ENCODE measurements at places on chromosomes 4 and X.

GRCh38 chrX:116204932-116205331 is 34.4 kb downstream of the AGTR2 start:
- no peak overlapping the region for H3K27ac ChIP-seq
- no peak for DNase-seq
- H3K4me3 ChIP-seq: no peak overlapping the region
- no peaks in the 10 kb centered on the region for H3K27me3 ChIP-seq

GRCh38 chr4:103719830-103720207 is at the start of gene TACR3:
TACR3 (minus strand) TSS chr4:103719985; CDS start chr4:103719675, 310 bp downstream.
- H3K36me3 ChIP-seq: no peaks in the 10 kb centered on the region
- peaks cover 10% of the 10 kb centered on the region for H3K27me3 ChIP-seq
- peak within 1 kb of the TSS; percentile 24 for H3K4me3 ChIP-seq
- H3K4me1 ChIP-seq: peaks cover 12% of the 10 kb centered on the region

DNA sequence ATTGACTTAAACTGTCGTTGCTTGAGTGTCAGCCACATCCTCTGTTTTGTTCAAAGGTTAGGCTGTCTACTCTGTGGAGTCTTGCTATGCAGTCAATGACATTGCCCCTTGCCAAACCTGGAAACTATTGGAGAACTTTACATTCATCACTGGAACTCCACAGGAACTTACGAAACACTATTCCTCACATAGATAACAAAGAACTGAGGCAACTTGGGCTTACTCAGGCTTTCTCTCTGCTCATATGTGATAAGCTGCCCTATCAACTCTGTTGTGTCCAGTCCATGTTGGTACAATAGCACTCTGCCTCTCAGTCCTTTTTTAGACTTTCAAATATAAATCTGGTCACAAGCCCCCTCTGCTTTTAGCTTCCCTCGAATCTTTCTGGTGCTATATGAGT is 9.4 kb downstream of the NPY5R start:
- peaks cover 4% of the 10 kb centered on the region for H3K27me3 ChIP-seq
- DNase-seq: no peak
- no peak overlapping the region for H3K4me3 ChIP-seq
- no peaks in the 10 kb centered on the region for H3K36me3 ChIP-seq
- no peaks in the 10 kb centered on the region for H3K4me1 ChIP-seq
- no peak overlapping the region for H3K27ac ChIP-seq

- H3K4me1 ChIP-seq: no peaks in the 10 kb centered on the region
- H3K36me3 ChIP-seq: no peaks in the 10 kb centered on the region
- no peak for DNase-seq
- H3K27ac ChIP-seq: no peak overlapping the region
Measured at GRCh38 chr4:80382090-80382832, 46.7 kb downstream of the CFAP299 start.

DNA sequence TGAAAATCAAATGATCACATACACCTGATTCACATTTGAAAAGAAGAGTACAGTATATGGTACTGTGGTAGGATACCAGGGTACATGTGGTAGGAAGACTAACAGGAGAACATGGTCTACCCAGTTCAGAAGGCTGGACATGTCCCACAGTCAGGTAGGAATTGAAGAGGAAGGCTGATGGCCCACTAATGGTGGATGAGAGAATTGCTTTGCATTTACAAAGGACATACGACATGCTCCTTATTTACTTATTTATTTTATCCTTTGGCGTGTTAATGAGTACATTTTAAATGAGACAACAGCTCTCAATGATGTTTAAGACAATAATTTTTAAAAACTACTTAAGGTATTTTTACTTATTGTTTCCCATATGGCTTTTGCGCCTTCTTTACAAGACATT is 106.7 kb upstream of the BMP2K start:
- no peak for DNase-seq
- H3K27ac ChIP-seq: no peak overlapping the region
- H3K4me3 ChIP-seq: no peak overlapping the region
- peaks cover 2% of the 10 kb centered on the region for H3K4me1 ChIP-seq
- no peaks in the 10 kb centered on the region for H3K27me3 ChIP-seq

DNA sequence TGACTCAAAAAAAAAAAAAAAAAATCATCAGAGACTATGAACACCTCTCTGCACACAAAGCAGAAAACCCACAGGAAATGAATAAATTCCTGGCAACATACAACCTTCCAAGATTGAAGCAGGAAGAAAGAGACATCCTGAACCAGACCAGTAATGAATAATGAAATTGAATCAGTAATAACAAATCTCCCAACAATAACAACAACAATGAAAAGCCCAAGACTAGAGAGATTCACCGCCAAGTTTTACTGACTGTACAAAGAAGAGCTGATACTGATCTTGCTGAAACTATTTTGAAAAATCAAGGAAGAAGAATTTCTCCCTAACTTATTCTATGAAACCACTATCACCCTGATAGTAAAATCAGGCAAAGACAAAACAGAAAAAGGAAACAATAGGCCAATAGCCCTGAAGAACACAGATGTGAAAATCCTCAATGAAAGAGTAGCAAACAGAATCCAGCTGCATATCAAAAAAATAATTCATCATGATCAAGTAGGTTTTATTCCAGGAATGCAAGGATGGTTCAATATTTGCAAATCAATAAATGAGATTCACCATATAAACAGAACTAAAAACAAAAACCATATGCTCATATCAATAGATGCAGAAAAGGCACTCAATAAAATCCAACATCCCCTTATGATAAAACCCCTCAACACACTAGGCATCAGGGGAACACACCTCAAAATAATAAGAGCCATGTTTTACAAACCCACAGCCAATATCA is 31.0 kb upstream of the PLK4 start:
- no peak overlapping the region for H3K27ac ChIP-seq
- H3K4me1 ChIP-seq: no peaks in the 10 kb centered on the region
- no peaks in the 10 kb centered on the region for H3K36me3 ChIP-seq
- no peak for DNase-seq
- no peaks in the 10 kb centered on the region for H3K27me3 ChIP-seq
- H3K4me3 ChIP-seq: no peak overlapping the region

DNA sequence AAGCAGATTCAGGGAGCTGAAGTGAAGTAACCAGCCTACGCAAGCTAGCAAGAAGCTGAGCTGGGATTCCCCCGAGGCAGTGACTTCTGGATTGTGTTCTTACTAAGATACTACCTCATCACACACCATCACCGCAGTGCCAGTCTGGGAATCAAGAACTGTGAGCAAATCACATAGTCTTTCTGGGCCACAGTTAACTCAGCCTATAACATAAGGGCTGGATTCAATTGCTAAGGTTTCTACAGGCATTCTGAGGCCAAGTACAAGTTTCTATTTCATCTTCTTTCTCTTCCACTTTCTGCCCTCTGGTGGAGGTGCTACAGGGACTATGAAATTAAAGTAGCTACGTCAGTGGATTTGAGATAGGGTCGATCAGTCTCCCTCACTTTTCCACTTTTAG is 1.4 kb upstream of the CORIN start:
- no peak overlapping the region for H3K27ac ChIP-seq
- no peak for DNase-seq
- no peak overlapping the region for H3K4me3 ChIP-seq
- peaks cover 37% of the 10 kb centered on the region for H3K4me1 ChIP-seq
- peaks cover 3% of the 10 kb centered on the region for H3K27me3 ChIP-seq

GRCh38 chr4:15779306-15779705 is 1.2 kb downstream of the CD38 start:
- no peaks in the 10 kb centered on the region for H3K36me3 ChIP-seq
- no peak for DNase-seq
- no peak overlapping the region for H3K27ac ChIP-seq

GRCh38 chr4:84565951-84566350 is 17.0 kb upstream of the CDS1 start:
- DNase-seq: no peak
- no peaks in the 10 kb centered on the region for H3K27me3 ChIP-seq
- no peak overlapping the region for H3K4me3 ChIP-seq

DNA sequence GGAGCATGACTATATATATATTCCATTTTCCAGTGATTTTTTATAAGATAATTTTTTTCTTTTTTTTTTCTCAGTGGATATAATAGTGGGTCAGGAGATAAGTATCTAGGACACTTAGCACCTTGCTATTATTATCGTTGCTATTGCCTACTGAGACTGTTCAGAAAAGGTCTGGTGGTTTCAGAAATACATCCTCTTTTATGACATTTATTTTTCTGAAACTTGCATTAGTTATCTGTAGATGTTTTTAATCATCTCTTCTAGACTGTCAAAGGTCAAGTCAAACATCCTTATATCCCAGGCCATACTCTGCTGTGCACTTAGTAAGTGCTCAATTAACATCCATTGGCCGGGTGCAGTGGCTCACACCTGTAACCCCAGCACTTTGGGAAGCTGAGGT is 72.9 kb upstream of the MED14 start:
- H3K36me3 ChIP-seq: no peaks in the 10 kb centered on the region
- H3K4me3 ChIP-seq: no peak overlapping the region
- DNase-seq: no peak
- H3K27me3 ChIP-seq: no peaks in the 10 kb centered on the region
- H3K4me1 ChIP-seq: no peaks in the 10 kb centered on the region

GRCh38 chr4:178198691-178199090 is 756.5 kb upstream of the AGA start:
- DNase-seq: no peak
- H3K27me3 ChIP-seq: no peaks in the 10 kb centered on the region
- H3K4me1 ChIP-seq: no peaks in the 10 kb centered on the region
- H3K36me3 ChIP-seq: no peaks in the 10 kb centered on the region
- no peak overlapping the region for H3K27ac ChIP-seq

- no peak overlapping the region for H3K4me3 ChIP-seq
- no peak for DNase-seq
- H3K27ac ChIP-seq: no peak overlapping the region
Measured at GRCh38 chr4:145302725-145303124, 122.3 kb upstream of the OTUD4 start.

GRCh38 chrX:115602729-115603389 is 41.9 kb downstream of the PLS3 start:
- peak overlapping the region; percentile 67 for H3K27ac ChIP-seq
- H3K27me3 ChIP-seq: no peaks in the 10 kb centered on the region
- peaks cover 16% of the 10 kb centered on the region for H3K4me1 ChIP-seq
- no peak overlapping the region for H3K4me3 ChIP-seq
- no peak for DNase-seq

DNA sequence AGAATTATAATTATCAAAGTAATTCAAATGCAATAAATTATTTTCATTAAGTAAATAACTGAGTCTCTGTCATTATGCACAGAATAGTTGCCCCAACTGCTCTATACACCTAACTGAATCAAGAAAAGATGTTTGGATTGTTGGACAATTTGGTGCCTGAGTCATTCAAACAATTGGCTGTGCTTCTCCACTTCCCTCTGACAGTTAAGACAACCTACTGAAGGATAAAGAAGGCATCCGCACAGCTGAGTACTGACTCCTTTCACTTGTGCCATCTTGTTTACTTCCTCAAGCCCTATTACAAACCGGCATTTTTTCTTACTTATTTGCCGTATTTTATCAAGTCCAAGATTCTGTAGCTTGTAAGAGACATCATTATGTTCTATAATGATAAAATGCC is 110.6 kb upstream of the C1QTNF7 start:
- H3K27me3 ChIP-seq: no peaks in the 10 kb centered on the region
- no peaks in the 10 kb centered on the region for H3K4me1 ChIP-seq
- H3K36me3 ChIP-seq: no peaks in the 10 kb centered on the region
- H3K27ac ChIP-seq: no peak overlapping the region
- DNase-seq: no peak

- H3K27me3 ChIP-seq: no peaks in the 10 kb centered on the region
- peaks cover 48% of the 10 kb centered on the region for H3K36me3 ChIP-seq
- DNase-seq: no peak
Measured at GRCh38 chr4:112378858-112379257, 81.7 kb downstream of the ALPK1 start.

GRCh38 chr4:127829014-127829413 is 46.9 kb downstream of the HSPA4L start:
- H3K36me3 ChIP-seq: peaks cover 5% of the 10 kb centered on the region
- no peak overlapping the region for H3K27ac ChIP-seq
- no peak for DNase-seq
- H3K4me1 ChIP-seq: no peaks in the 10 kb centered on the region
